ENCODE measurements at places on chromosomes 5 and 9.

- DNase-seq = no peak
Measured at GRCh38 chr5:138543730-138544104, 681 bp upstream of the ETF1 start.

DNA sequence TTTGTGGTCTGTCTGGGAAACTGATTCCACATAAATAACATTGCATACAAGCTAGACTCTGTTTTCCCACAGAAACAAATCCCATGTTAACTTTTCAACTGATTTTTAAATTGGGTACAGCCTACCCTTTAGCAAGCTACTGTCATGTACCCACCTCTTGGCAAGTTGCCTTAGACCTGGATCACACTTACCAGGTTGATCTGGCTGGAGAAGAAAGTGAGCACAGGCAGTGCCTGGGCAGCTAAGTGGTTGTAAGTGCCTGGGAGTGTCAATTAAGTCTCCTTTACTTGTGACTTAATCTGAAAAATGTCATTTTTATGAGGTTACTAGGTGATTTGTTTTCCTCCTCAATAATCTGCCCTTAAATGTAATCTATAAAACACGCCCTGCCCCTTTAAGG lies 336.4 kb downstream of the ARL15 start:
- DNase-seq = no peak

DNA sequence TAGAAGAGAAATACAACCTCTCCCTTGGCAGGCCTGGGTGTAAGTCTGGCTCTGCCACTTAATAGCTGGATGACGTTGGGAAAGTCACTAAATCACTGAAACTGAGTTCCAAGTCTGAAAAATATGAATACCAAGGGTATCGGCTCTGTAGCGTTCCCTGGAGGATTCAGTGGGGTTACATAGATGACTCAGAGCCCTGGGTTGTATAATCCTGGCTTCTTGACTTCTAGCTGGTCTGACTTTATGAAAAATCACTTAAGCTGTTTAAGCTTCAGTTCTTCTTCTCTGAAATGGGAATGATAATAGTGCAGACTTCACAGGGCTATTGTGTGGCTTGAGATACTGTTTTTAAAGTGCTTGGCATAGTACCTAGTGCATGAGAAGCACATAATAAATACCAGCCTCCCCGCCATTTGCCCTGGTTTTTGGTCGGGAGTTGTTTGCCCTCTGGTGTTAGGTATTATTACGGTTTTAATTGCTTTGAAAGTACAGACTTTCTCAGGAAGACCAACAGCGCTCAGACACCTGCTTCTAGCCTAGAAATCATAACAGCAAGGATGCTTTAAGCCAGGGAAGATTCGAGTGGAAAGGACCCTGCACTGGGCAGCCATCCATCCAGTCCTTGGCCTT lies 43.0 kb downstream of the CYFIP2 start:
- no peak for DNase-seq

GRCh38 chr5:107484281-107484680 lies 186.5 kb downstream of the EFNA5 start:
- DNase-seq = no peak

- DNase-seq = no peak
Measured at GRCh38 chr9:104944871-104945270, 16.9 kb upstream of the ABCA1 start.

DNA sequence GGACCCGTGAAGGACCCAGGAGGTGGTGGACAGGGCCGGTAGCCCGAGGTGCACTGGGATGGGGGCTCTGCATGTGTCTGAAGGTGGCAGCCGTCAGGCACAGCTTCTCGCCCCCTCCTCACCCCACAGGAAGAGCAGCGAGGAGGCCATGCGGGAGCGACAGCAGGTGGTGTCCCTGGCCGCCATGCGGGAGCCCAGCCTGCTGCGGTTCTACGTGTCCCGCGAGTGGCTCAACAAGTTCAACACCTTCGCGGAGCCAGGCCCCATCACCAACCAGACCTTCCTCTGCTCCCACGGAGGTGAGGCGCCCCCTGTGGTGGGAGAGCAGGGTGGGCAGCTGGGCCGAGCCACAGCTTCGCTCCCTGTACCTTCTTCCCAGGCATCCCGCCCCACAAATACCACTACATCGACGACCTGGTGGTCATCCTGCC lies 39.9 kb downstream of the USP20 start:
- no peak for DNase-seq

DNA sequence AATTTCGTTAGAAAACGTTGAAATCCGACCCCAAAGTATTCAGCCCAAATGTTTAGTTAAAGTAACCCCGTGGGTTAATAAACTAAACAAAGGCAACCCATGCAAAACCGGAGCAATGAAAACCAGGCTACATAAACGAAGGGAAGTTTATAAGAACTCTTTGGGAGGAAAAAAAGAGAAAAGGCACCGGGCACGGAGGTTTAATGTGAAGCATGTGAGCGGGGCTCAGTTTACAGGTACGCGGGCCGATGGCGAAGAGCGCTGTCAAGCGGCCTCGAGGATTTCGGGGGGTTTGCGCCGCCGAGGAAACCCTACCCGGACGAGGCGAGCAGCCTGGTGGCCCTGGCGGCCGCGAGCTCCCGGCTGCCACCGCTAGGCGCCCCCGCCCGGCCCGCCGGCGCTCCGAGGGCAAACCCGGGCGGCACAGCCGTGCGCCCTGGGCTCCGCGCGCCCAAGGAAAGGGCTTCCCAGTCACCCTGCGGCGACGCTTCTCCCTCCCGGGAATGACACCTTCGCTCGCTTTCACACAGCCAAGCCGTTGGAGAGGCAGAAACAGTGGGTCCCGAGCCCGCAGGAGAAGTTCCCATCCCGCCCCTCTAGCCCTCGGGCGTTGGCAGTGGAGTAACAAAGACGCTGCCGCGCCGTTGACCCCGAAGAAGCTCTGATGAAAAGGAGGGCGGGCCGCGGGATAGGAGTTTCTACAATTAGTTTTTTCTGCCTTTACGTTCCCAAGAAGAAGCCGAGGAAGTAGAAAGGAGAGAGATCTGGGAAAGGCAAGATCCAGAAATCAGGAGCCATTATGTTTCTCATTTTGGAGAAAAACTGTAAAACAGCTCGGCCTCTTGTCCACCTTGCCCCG lies 126.0 kb downstream of the TMEM174 start:
- DNase-seq = no peak

- DNase-seq = no peak
Measured at GRCh38 chr9:127555840-127556820, 55.9 kb upstream of the STXBP1 start.

DNA sequence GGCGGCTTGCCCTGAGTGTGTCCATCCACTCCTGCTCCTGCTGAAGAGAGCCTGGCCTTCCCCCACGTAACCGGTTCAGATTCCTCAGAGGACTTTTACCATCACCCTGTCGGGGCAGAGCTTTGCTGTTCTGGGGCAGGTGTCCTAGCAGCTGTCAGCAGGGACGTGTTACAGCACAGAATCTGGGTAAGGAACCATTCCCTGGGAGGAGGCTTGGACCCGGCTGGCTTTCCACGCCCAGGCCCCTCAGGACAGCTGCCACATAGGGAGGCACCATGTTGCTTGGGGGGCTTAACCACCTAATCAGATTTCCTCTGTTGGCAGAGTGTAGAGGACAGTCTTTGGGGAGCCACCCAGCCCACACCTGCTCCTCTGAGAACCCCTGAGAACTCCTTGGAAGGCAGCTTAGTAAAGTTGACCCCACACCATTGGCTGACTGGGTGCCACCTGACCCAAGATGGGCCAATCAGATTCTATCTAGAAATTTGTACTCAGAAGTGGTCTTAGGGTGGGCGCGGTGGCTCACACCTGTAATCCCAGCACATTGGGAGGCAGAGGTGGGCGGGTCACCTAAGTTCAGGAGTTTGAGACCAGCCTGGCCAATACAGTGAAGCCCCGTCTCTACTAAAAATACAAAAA lies 23.3 kb upstream of the EEIG1 start:
- DNase-seq = no peak

GRCh38 chr9:76560481-76560922 lies 101.5 kb downstream of the GCNT1 start:
- no peak for DNase-seq

DNA sequence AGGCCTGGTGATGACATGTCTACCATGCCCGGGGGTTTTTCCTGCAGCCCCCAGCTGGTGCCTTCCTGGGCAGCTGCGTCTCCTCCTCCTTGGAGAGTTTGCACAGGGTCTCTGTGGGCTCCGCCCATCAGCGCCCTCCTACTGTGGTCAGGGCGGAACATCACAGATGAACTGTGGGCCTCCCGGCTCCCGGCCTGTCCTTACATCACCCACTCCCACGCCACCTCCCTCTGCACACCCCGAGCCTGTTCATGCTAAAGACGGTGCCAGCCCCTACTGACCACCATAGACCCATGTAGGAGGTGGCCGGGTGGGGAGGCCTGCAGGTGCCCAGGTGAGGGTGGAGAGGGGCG lies 12.6 kb downstream of the GPSM1 start:
- no peak for DNase-seq

GRCh38 chr9:134902936-134903335 lies 14.8 kb downstream of the FCN1 start:
- no peak for DNase-seq

- DNase-seq = no peak
Measured at GRCh38 chr5:13994621-13995253, 50.2 kb upstream of the DNAH5 start.

DNA sequence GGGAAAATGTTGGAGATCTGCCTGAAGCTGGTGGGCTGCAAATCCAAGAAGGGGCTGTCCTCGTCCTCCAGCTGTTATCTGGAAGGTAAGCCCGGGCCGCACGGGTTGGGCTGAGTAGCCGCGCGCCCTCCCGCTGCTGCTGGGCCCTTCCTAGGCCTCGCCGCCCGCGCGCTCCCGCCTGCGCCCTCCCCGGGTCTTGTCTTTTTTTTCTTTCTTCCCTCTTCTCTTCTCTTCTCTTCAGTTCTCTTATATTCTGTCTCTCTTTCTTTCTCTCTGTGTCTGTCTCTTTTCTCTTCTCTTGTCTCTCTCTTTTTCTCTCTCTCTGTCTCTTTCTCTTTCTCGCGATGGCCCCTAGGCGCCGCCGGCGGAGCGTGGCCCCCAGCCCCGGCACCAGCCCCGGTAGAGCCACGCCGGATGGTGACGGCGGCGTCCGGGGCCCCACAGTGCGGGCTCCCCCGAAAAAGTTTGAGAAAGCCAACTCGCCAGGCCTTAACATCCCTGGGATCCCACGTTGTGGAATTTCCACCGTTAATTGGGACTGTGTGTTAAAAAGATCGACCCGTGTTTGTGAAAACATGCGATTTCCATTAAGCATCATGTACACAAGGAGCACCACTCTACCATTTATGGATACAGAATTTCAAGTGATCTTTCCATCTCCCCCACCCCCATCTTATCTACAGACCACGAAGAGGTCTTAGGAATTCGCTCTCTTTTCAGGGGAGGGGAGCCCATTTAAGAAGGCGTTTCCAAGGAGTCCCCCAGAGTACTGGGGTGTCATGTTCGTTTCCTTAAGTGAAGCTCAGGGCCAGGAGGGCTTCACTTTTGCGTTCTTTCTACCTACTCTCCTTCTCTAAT lies 616 bp downstream of the ABL1 start:
- DNase-seq = peak; percentile 18

DNA sequence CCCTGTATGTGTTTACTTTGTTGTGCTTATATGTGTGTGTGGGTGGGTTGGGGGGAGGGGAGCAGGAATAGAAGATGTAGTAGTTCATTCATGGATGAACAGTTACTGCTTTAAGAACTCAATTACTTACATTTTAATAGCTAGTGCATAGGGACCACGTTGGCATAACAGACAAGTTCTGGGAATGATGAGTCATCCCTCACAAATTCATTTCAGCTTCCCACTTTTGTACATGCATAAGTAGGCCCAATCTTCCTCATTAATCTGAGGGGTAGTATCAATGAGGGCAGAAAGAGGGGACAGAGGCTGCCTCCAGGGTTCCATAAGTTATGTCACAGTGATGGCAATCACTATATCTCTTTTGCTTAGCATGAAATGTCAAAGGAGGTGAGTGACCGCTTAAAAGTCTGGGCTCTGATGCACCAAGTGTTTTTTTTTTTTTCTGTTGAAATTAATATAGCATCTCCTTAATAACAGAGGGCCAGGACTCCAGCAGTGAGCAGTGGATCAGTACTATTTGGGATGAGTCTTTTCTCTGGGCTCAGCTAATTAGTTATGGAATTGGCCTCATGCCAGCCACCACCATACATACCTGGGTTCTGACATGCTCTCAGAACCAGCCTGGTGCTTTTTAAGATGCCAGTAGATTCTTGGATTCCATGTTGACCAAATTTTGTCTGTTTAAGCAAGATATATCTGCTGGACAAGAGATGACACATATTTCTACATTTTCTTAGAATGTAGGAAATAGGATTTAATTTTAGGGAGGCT lies 37.1 kb downstream of the PRDM6 start:
- no peak for DNase-seq

DNA sequence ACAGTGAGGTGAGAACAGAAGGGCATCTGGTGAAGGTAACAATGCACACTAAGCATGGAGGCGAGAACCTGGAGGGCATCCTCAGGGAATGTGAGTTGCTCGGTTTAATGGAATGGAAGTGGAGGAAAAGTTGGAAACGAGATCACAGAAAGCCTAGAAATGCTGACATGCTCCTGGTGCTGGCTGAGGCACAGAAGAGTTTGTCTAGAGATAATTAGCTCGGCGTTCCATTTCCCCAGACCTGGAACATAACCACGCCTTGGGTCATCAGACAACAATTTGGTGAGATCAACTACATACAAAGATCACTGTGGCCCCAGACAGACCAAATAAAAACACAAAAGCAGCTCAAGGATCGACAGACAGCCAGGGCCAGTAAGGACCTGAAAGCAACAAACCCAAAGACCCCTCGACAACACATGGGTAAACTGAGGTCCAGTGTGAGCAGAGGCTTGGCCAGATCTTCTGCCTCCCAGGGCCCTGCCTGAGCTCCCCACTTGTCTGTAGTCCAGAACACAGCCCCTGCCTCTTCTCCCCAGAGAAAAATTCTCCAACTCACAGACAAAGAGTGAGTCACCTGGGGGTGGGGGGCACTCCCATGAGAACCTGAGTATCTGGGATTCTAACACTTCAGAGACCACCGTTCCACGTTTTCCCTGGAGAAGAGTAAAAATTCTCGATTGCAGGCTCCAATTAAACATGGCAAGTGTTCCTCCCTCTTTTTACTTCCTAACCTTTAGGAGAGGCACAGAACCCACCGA lies 52.5 kb downstream of the SHB start:
- no peak for DNase-seq

GRCh38 chr9:12464400-12464799 lies 228.8 kb upstream of the TYRP1 start:
- DNase-seq = no peak

DNA sequence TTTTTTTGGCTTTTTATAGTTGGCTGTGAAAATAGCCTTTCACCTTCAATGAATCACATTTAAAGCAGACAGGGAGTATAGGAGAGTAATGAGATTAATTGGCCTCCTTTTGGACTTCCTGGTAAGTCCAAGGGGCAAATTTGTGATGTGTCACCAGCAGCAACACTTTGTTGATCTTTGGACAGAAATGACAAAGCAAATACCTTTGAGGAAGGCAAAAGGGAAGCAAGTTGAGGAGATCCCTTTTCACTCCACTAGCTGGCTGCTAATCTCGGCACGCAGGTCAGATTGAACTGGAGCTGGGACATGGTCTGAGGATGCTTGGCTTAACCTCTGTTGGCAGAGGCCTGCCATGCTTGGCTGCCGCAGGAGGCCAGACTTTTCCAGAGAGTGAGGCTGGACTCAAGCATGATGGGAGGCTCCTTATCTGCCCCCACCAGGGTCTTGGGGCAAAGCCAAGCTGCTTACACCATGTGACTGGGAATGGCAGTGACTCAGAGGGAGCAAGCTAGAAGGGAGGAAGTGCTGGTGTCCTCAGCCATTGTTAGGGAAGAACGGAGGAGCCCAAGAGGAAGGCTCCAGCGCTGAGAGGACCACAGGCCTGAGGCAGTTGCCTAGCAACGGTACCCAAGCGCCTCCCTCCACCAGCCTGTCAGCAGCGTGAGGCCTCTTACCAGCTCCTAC lies 174.5 kb upstream of the MAP1B start:
- no peak for DNase-seq

- DNase-seq = no peak
Measured at GRCh38 chr5:83487155-83487554, 15.6 kb downstream of the VCAN start.

All from naive thymus-derived CD4-positive, alpha-beta T cell (primary cell).